ENCODE measurements at places on chromosomes 6 and 20.

DNA sequence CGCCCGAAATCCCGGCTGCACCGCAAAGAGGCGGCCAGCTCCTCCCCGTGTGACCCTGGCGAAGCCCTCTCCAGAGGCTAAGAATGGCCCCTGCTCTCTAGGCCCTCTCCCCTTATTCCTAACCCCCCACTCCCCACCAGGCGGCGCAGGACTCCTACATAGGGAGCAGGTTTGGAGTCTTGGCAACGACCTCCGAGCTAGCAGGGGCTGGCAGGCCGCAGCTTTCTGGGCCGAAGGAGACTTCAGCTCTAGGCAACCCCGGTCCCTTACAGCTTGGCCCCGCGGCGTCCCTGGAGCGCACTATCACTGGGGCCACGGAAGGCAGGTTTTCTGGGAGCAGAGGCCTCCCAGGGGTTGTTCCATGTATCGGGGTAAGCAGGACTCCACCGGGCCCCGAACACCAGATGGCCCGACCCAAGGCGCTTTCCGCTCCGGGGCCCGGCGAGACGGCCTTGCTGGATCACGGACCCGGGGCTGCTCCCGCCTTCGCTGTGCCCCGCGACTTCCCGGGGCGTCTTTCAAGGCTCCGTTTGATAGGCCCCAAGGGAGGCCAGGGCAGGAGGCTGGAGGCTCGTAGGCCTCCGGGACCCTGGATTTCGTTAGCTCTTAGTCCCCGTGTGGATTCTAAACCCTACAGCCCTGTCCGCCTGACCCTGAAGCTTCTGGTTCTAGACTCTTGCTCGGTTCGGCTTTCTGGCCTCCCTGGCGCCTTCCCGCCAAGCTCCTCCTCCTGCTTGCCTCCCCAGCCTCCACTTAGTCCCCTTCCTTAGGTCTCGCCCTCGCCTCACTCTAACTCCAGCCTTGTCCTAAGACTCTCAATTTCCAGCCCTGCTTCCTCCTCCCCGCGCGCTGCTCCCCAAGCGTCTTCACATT is 1.9 kb downstream of the SLC32A1 start:
- no peak for DNase-seq

DNA sequence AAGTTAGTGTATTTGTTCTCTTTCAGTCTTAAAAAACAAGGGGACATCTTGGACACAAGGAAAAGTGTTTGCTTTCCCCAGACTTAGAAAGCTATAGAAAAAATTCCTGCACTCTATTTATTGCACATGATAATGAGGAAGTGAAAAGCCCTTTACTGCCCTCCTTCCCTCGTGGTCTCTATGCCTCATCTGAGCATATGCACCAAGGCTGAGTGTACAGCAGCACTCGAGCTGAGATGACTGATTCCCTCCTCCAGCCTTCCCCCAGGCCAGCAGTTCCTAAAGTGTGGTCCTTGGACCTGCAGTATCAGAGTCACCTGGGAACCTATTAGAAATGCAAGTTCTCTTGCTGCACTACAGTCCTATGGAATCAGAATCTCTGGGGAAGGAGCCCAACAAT is 14.3 kb upstream of the LAMP5 start:
- no peak for DNase-seq

GRCh38 chr6:3526962-3527650 is 70.3 kb upstream of the SLC22A23 start:
- DNase-seq, result no peak

- DNase-seq, result no peak
Measured at GRCh38 chr6:129094147-129094546, 211.2 kb downstream of the LAMA2 start.

DNA sequence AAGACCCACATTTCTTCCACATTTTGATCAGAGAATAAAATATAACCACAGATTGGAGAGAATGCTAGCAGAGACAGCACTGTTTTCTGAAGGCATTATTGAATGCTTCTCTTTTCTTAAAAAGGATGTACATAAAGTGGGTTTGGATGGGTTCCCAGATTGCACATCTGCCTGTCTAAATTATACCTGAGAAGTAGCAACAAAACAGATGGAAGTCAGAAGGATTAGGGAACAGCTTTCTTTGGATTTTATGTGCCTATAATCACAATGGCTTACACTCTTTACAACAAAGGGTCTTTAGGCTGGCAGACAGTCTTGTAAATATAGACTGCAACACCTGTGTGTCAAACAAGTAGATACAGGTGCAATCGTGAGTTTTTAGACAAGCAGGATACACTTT is 622.2 kb upstream of the MANEA start:
- no peak for DNase-seq

- DNase-seq, result no peak
Measured at GRCh38 chr6:116779573-116780164, 14.2 kb upstream of the FAM162B start.

GRCh38 chr6:23983735-23984134 is 142.3 kb upstream of the NRSN1 start:
- DNase-seq, result no peak

- DNase-seq, result peak; percentile 76
Measured at GRCh38 chr6:71333697-71334096, 45.1 kb downstream of the OGFRL1 start.

DNA sequence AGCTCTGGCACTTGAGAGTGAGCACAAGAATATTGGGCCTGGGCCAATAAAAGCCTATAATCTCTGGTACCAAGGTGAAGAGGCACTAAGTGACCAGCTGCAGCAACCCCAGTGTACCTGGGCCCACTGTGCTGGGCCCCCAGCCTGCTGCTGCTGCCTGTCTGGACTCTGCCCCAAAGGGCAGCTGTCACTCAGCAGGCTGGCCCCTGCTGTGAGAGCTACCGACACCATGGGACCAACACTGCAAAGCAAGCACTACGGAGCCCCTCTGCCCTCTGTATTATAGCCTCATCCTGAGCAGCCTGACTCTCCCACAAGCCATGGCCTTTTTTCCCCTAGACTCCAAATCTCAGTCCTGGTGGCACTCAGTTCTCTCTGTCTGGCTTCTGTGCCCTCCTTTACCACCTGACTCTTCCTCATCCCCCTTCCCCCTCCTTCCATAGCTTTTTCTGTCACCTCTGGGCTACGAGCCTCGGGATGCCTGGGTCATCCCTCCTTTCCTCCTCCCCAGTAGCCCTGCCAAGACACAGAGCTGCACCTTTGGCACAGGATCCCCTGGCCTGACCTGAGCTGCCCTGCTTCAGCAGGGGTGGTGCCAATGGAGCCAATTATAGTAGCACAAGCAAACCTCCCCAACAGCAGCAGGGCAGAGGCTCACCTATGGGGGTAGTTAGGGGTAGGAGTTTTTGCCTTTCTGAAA is 14.2 kb downstream of the RRP36 start:
- DNase-seq, result no peak

DNA sequence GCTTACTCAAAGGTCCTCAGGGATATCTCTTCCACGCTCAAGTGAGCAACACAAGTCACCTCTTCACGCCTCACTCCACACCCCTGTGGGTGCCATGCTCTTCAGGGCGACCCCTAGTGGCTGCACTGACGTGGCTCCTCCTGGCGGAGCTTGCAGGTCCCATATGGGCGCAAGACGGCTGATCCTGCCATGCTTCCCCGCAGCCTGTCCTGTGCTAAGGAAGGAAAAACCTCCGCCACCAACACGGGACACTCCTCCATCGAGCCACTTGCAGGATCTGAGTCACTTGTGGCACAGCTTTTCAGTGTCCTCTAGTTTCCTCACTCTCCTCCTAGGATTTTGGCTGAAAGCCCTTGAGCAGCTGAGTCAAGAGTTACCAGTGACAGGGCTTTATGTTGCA is 90.7 kb downstream of the KHDC1L start:
- peak; percentile 33 for DNase-seq

GRCh38 chr6:163319609-163320366 is 94.7 kb upstream of the QKI start:
- DNase-seq, result no peak
